ENCODE measurements at places on chromosomes 3 and 15.

DNA sequence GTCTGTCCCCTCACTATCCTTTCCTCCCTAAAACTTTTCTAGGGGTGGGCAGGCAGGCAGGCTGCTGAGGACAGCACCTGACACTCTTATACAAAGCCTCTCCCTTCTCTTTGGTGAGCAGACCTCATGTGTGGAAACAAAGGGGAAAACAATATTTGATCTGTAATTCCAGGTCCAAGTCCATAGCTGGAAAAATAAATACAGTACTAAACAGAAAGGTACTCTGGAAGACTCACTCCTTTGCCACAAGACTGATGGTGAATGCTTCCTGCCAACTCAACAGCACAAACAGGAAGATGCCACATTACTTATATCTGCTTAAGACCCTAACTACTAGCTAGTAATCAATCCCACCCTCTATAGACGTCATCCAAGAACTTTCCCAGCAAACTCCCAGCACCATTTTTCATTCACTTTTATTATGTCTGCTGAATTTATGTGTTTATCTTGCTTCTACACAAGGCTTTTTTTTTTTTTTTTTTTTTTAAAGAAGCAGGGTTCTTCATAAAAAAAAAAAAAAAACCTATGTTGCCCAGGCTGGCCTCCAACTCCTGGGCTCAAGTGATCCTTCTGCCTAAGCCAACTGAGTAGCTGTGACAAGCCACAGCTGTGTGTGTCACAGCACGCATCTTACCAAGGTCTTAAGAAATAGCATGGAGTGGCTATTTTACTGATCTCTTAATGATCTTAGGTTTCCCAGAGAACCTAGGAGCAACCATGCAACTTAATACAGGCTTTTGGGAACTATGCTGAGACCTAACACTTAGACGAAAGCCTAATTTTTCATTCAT is 44.2 kb upstream of the CSPG5 start:
- no peak for DNase-seq

GRCh38 chr3:182886497-182886896 is 93.2 kb downstream of the ATP11B start:
- no peak for DNase-seq

GRCh38 chr3:138835397-138835757 is 649 bp upstream of the PIK3CB start:
- no peak for DNase-seq

DNA sequence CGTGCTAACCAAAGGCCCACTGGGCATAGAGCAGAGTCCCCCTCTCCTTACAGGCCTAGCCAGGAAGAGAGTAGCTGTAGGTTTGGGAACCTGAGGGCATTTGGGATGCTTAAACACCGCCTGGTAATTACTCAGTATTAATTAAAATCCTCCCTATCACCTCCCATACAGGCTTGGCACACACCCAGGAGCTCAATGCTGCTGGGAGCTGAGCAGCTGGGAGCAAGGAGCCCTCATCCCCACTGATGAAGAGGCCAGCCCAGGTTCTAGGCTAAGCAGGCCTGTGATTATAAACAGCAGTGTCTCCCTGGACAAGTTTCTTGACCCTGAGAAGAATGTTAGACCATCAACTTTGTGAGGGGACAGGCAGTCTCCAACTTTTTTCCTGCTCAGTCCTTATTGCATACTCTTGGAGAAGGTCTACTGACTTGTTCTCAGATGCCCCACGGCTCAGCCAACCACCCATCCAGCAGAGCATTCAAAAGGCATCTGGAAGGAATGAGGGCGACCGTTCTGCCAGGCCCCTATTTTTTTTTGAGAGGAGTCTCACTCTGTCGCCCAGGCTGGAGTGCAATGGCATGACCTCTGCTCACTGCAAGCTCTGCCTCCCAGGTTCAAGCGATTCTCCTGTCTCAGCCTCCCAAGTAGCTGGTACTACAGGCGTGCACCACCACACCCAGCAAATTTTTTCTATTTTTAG is 1.3 kb upstream of the PRKAR2A start:
- DNase-seq = no peak

DNA sequence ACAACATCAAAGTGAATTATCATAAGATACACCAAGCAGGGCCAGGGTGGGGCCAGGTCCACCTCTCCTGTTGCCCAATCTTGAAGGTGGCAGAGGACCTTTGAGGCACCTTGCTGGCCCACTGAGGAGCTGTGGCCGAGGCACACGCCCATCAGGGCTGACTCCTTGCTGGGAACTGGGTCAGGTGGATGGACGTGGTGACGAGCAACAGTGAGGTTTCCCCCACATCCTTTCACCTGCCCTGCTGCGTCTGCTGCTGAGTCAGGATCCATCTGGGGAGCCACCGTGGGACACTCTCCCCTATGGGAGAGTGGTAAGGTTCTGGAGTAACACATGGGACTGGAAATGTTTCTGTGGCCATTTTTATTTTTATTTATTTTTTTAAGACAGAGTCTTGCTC is 17.3 kb upstream of the FURIN start:
- no peak for DNase-seq

DNA sequence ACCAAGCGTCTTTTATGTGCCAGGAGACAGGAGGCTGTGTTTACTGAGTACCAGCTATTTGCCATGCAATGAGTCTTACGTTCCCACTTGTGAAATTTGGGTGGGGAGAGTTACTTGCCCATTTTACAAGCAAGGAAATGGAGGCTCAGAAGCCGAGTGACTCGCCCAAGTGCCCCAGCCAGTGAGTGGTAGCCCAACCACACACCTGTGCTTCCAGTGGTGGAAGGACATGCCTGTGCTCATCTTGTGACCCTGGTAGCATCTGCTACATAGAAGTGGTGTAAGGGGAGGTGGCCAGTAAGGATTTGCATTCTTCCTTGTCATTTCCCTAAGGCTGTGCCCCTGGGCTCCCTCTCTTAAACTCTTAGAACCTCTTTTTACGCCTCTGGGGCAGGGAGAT is 49.3 kb downstream of the FBLN2 start:
- DNase-seq = no peak

DNA sequence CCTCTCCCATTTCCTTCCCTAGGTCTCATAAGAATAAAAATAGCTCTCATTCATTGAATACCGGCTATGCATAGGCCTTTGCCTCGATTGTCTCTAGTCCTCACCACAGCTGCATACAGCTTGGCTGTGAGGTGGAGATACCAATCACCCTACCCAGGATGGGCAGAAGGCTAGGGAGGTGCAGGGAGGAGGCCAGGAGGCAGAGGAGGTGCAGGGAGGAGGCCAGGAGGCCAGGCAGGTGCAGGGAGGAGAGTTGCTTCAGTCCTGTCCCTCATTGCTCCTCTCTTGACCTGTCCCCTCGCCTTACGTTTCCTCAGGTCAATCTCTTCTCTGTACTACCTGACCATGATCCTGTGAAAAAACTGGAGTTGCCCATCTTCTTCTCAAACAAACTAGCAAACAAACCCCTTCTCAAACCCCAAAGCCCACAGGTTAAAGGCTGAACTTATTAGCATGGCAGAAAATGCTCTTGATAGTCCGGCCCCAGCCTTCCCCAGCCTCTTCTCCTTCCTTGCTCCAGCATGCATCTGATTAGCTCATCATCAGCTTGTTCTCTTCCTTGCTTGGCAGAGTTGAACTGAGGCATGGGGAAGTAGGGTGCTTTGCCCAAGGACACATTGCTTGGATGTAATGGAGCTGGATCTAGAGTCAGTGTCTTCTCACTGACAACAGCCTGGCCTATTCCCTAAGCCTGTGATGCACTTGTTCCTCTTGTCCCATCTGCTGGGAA is 15.8 kb downstream of the PODXL2 start:
- no peak for DNase-seq

DNA sequence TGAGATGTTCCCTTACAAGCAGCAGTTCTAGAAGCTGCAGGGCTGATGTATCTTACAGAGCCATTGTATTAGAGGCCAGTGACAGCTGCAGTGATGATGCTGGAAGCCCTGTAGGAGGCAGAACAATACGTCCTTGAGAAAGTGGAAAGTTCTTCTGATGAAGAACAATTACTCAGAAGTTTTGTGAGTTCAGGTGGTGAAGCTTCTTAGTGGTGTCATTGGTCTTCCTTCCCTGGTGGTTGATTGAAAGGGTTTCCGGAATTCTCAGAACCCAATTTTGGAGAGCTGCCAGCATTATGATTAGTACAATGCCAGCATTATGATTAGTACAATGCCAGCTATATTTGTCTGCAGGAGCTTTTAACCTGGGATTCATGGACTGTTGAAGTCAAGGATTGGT is 356.4 kb downstream of the MFSD1 start:
- DNase-seq = no peak

GRCh38 chr3:184808021-184808420 is 3.9 kb upstream of the VPS8 start:
- DNase-seq = no peak

- no peak for DNase-seq
Measured at GRCh38 chr3:108097322-108098002, 6.6 kb upstream of the CD47 start.

- no peak for DNase-seq
Measured at GRCh38 chr3:115989684-115990421, 366.5 kb downstream of the GAP43 start.

DNA sequence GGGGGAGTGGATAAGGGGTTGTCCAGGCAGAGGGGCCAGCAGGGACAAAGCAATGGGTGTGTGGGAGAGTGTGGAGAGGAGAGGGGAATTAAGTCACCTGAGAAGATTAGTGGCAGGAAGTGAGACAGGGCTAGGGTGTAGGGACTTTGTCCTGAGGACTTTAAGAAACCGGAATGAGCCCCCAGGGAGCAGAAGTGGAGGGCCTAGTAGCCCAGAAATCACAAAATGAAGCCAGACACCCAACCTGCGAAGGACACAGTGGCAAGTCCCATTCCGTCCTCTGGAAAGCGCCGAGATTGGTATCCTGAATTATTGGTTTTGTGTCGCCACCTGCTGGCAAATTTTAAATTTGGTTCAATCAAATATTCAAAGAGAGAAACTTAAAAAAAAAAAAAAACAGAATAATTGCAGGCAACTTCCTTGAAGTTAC is 78.0 kb upstream of the SLC25A36 start:
- no peak for DNase-seq

- no peak for DNase-seq
Measured at GRCh38 chr15:90465140-90465929, 64.4 kb upstream of the CRTC3 start.

Measured in activated CD4-positive, alpha-beta T cell treated with anti-CD3 and anti-CD28 coated beads, Interleukin-2, amount 50 U/mL, for 24 hours (primary cell).